ENCODE measurements at places on chromosomes 13 and 19. TPM values are rescaled to one million over a fixed set of nuclear protein-coding genes. Genes with fewer than 3 reads are reported as not detected.

Gene KIR2DL4
- not detected for total RNA-seq

Gene ELAVL3
- total RNA-seq, result 0.09 TPM

Gene F10
- total RNA-seq, result 2.7 TPM

Gene TMC4
- total RNA-seq, result 2.1 TPM

Gene ZNF600
- total RNA-seq, result 7.1 TPM

Gene TPTE2
- total RNA-seq, result 0.05 TPM

Gene AMER2
- under 0.01 TPM for total RNA-seq

Gene ZNF536
- 0.05 TPM for total RNA-seq

Gene HS6ST3
- total RNA-seq, result 0.05 TPM

Gene PLPP2
- 2.6 TPM for total RNA-seq

Gene MATK
- 12.0 TPM for total RNA-seq

Gene RDH8
- not detected for total RNA-seq

Gene ZNF579
- total RNA-seq, result 2.3 TPM

Gene ZC3H13
- total RNA-seq, result 20.1 TPM

Gene SLC7A9
- total RNA-seq, result 0.24 TPM

Gene IL17D
- total RNA-seq, result 0.85 TPM

Gene CADM4
- total RNA-seq, result 1.5 TPM
